Activated CD8-positive, alpha-beta memory T cell treated with anti-CD3 and anti-CD28 coated beads for 36 hours (primary cell): ENCODE measurements at places on chromosomes 4 and X. TPM values are rescaled to one million over a fixed set of nuclear protein-coding genes. Genes with fewer than 3 reads are reported as not detected.

Gene UGT2B10
- not detected for total RNA-seq

Gene BBS7
- total RNA-seq, result 27.0 TPM

Gene PRRG1
- total RNA-seq, result not detected

Gene STAP1
- total RNA-seq, result 1.6 TPM

Gene PAGE2B
- total RNA-seq, result not detected
